Right kidney (tissue), 9 donors: ENCODE measurements at places on chromosomes 13 and 19.

DNA sequence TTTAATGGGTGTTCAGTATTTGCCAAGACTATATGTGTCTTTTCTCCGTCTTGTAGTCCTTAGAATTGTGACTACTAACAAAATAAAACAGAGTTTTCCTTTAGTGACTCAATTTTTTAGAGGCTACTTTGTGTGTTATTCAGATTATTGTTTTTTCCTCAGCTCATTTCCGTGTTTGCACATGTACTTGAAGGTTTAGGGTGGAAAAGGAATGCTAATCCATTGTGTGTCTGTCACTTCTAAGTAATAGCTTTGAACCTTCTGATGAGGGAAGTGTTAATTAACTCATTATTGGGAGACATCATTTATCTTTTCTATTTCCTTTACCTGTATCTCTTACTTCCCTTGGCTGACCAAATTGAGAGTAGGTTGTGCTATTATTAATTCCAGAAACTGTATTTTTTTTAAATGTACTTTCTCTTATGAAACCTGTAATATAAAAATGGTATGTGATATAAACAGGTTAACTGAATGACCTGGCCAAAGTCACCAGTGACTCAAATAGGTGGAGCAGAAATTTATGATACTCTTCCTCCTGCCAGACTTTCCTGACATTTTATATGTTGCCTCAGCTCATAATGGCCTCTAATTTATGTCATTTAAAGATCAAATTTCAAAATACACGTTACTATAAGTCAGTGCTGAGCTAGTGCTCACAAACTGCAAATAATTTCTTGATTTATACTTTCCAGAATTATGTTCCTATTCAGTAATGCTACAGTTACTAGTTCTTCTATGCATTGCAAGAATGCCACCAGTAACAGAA is 88.8 kb downstream of the LMO7 start:
- peak; percentile 9 for DNase-seq

DNA sequence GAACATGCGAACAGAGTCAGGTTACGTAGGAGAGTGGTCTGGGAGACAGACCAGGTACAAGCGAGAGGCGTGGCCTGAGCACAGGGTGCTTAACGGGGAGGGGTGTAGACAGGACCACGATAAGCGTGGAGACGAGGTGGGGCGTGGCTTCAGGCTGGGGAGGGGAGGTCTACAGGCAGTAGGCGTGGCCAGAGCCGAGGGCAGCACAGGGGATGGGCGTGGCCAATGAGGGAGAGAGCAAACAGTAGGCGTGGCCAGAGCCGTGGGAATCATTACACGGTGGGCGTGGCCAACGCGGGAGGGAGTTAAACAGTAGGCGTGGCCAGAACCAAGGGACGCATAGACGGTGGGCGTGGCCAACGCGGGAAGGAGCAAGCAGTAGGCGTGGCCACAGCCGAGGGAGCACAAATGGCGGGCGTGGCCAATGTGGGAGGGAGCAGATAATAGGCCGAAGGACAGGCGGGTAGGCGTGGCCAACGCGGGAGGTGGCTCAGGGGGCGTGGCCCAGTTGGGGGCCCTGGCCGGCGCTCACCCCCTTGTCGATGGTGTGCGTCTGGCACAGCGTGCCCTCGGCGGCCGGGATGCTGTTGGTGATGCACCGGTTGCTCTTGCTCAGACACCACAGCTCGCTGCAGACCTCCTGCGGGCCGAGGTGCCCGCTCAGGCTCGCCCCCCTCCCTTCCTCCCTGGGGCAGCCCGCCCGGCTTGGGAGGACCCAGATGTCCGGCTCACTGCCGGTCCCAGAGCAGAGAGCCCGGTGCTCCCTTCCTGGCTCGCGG is 15.2 kb upstream of the MYO1F start:
- peak; percentile 87 for DNase-seq

- DNase-seq, result no peak
Measured at GRCh38 chr19:14559916-14560775, 11.7 kb downstream of the NDUFB7 start.

- DNase-seq, result no peak
Measured at GRCh38 chr19:13938301-13939064, at the start of gene PODNL1. Gene PODNL1, minus strand, starts transcription at chr19:13938417. Its CDS starts 236 bp downstream, at chr19:13938181.

DNA sequence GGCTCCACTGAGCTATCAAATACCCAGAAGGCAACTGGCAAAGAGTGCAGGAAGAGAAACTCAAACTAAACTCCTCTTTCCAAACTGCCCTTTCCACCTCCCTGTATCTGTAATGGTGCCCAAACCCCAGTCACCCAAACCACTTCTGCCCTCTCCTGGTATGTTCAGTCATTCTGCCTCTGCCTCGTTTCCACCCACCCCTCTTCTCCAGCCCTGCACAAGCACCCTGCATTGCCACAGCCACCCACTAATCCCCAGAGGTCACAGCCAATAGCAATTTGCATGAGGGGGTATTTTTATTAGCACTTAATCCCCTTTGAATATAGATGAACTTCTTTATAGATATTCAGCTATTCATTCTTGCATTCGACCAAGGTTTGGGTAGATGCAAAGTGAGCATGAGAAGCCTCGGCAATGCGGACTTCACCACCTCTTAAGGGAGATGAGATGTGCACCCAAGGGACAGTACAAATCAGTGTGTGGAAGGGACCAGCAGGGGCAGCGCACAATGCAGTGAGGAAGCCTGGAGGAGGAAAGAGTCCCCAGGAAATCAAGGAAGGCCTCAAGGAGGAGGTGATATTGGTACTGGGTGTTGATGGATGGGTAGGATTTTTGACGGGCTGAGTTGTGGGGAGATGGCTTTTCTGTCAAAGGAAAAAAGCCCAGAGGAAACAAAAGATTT is 12.4 kb downstream of the TMEM272 start:
- DNase-seq, result no peak

- DNase-seq, result no peak
Measured at GRCh38 chr19:18771328-18772242, 19.5 kb downstream of the COMP start.

GRCh38 chr13:94860981-94861407 is 148.6 kb upstream of the SOX21 start:
- DNase-seq, result no peak

DNA sequence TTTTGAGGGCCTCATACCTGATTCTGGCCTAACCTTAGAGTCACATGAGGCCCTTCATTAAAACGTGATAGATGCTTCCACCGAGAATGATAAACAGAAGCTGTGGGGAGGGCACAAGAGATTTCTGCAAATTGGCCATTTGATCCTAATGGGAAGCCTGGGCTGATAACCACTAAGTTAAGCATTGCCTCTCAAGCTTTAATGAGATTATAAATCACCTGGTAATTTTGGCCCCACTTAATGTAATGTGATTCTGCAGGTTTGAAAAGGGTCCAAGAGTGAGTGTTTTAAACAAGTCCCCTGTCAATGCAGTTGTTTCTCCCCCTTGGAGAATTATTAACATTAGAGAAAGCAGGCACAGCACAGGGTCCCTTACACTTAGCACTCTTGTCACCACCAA is 42.0 kb downstream of the ZNF486 start:
- no peak for DNase-seq

DNA sequence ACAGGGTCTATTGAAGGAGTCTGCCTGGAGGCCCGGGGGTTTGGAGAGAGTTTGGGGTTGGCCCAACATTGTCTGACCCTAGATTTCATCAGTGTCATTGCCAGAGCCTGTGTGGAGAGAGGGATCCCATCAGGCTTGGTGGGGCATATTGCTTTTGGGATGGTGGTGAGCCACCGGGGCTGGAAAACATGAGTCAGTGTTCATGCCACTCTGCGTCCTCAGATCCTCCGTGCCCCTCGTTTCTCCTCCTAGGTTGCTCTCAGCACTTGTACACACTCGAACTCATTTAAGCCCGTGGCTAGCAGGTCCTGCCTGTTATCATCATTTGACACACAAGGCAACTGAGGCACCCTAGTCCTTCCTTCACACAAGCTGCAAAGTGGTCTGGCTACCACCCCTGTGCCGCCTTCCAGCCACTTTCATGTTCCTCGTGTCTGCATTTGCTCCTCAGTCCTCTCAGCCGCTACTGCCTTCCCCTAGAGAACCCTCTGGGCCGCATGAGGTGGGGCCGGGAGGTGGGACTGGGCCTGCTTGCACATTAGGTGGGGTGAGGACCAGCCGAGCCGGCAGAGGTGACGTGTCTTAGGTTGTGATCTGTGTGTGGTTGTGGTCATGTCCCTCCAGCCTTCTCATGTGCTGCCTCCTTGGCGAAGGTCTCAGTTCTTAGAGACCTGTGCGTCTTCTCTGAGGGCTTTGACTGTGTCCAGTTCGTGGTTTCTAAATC is 3.6 kb downstream of the NACC1 start:
- DNase-seq, result no peak

DNA sequence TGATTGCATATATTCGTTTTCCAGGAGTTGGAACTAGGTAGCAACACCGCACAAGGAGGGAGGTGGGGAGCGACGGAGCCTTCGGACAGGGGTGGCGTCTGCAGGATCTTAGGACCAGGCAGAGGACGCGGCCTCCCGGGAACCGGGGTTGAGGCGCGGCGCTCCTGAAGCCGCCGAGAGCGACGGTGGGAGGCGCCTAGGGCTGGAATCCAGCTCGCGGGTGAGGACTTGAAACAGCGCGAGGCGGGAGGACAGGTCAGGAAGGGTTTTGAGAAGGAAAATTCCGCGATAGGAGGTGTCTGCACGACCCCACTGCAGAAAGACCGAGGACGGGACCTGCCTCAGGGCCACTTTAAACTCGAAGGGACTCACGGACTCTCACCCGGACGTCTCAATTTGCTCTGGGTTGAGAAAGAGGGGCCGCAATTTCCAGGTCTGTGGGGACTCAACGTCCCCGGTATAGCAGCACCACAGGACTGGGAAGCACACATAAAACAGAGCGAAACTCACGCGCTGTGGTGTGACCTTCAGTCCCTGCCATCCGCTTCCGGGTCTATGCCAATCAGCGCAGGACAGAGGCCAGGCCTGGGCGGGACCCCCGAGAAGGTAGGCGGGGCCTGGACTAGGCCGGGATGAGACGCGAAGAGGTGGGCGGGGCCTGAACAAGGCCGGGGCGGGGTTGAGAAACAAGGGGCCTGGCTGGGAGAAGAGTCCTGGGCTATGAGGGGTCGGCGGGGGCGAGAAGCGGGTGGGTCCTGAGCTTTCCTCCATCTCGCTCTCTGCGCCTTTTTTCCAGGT is at the start of gene ZNF320:
Gene ZNF320 (minus strand): TSS at position 498 of the 798 bp plus-strand sequence. CDS start 7,380 bp downstream, outside the sequence.
- peak; percentile 82 for DNase-seq

- DNase-seq, result no peak
Measured at GRCh38 chr13:38494445-38494844, 144.8 kb downstream of the UFM1 start.

DNA sequence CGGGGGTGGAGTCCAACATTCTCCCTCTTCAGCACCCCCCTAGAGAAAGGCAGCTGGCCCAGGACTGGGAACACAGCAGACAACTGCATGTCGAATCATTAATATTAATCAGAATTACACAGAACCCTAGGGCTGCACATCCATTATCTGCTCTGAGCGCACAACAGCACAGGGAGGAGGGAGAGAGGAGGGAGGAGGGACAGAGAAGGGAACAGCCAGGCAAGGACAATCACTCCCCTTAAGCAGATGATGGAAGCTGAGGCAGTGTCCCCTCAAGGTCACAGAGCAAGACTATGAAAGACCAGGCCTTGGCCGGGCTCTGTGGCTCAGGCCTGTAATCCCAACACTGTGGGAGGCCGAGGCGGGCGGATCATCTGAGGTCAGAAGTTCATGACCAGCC is 25.7 kb downstream of the TLE6 start:
- no peak for DNase-seq

GRCh38 chr13:40127925-40128324 is 472.5 kb downstream of the COG6 start:
- no peak for DNase-seq

GRCh38 chr19:531753-532560 is at the start of gene CDC34:
Gene CDC34, plus strand, starts transcription at chr19:531760. Its CDS starts 172 bp downstream, at chr19:531932.
- peak; percentile 70 for DNase-seq

DNA sequence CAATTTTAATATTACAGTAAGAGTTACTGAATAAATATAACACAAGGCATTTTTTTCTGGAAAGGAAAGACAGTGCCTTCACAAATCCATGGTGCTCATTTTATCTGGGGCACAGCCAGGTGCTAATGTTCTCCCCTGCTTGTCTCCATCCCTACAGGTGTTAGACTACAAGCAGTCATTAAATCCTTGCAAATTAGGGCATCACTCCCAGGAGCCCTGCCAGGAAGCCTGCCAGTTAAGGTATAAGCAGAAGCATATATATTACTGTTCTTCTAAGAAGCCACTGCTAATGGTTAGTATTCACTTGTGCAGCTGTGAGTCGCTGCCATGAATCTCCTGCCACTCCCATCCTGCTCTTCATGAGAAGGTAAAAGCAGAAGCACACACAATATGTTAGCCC is 149.7 kb downstream of the OXGR1 start:
- no peak for DNase-seq

DNA sequence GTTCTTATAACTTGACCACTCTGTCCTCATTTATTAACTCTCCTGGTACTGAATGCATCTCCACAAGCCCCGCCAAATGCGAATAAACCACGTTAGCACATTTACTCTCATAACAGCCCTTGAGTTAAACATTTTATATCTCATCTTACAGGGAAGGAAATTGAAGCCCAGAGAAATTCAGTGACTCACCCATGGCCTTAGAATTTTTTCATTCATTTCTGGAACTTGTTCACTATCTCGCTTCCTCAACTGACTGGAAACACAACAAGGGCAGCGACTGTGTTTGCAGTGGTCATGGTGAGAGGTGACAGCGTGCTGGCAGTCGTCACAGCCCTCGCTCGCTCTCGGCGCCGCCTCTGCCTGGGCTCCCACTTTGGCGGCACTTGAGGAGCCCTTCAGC is 39.5 kb downstream of the SERP2 start:
- DNase-seq, result no peak

DNA sequence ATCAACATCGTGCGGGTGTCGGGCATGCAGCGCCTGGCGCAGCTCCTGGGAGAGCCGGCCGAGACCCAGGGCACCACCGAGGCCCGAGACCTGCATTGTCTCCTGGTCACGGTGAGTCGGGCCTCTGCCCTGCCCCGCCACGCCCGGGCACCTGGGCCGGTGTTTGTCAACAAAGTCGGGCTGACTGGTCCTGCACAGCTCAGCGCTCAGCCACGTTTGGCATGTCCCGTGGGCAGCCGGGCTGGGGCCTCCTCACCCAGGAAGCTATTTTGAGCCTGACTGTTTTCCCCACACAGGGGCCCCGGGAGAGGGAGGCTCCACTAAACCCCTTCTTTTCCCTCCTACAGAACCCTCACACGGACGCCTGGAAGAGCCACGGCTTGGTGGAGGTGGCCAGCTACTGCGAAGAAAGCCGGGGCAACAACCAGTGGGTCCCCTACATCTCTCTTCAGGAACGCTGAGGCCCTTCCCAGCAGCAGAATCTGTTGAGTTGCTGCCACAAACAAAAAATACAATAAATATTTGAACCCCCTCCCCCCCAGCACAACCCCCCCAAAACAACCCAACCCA is 1.3 kb downstream of the GADD45B start:
- peak; percentile 70 for DNase-seq

DNA sequence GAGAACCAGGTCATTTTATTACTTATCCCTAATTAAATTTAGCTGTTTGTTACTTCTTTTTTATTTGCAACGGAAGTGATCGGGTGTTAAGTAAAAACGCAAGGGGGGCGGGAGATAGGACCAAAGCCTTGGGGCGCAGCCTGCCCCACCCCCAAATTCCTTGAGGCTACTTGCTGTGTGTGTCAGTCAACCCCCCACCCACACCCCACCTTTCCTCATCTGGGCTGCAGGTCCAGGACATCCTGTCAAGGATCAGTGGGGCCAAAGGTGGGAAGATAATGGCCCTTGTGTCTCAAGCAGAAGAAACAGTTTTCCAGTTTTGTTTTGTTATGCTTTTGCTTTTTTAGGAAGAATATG is 1.2 kb upstream of the FOXO1 start:
- DNase-seq, result no peak
